ENCODE measurements at places on chromosomes 3 and 15.
A peak's percentile ranks its signal among the peaks of the same experiment; 100 is the strongest.

GRCh38 chr3:94184781-94185180 is 121.9 kb downstream of the NSUN3 start:
- DNase-seq = no peak

- DNase-seq = no peak
Observed at GRCh38 chr3:179970746-179971145, 66.0 kb downstream of the PEX5L start.

DNA sequence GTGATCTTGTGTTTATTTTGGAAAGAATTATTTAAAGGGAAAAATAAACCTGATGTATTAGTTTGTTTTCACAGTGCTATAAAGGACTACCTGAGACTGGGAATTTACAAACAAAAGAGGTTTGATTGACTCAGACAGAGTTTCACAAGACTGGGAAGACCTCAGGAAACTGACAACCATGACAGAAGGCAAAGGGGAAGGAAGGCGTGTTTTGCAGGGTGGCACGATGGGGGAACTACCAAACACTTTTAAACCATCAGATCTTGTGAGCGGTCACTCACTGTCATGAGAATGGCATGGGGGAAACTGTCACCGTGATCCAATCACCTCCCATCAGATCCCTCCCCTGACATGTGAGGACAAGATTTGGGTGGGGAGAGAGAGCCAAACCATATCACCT is 87.0 kb downstream of the TP63 start:
- no peak for DNase-seq

DNA sequence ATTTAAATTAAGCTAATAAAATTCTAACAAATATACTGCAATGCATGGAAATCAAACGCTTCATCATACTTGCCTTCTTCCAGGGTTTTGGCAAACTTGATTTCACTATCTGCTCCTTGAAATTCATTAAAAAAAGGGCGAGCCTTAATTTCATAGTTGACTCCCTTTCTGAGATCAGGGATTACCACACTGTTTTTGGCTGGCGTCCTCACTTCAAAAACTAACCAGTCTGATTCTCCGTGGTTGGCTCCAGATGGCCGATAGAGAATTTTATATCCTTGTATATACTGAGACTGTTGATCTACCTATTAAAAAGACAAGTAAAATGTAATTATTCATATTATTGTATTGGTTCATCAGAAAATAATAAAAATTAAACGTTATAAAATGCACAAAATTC is 1106.8 kb downstream of the ROBO1 start:
- DNase-seq = no peak

- DNase-seq = peak; percentile 5
Observed at GRCh38 chr3:113211330-113212149, at the start of gene BOC. Gene BOC (plus strand): TSS chr3:113211557. CDS start chr3:113249803, 38,246 bp downstream.

DNA sequence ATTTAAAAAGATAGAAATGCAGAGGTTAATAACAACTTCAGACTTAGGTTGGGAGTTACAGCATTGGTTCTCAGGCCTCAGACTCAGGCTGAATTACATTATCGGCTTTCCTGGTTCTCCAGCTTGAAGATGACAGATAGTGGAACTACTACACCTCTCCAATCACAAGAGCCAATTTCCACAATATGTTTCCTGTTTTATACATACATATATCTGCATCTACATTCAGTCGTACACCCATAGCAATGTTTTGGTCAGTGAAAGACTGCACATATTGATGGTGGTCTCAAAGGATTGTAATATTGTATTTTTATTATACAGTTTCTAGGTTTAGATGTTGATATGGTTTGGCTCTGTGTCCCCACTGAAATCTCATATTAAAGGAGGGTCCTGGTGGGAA is 35.4 kb downstream of the AADACL2 start:
- DNase-seq = no peak

- DNase-seq = no peak
Observed at GRCh38 chr15:62277816-62278394, 112.8 kb upstream of the C2CD4B start.

DNA sequence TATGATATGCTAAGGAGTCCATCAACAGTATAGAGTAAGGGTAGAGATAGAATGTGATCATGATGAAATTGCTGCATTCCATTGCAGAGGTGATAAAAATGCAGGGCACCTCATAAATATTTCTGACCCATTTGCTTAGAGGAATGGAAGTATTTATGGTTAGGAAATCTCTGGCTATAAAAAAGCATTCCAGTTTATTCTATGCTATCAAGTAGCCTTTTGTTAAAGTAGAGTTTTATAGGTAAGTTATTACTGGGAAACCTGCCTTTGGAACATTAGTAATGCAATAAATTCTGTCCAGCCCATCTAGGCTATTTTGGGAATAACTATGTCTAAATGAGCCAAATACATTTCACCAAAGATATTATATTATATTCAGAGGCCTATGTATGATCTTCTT is 19.8 kb upstream of the STRIT1 start:
- DNase-seq = no peak

DNA sequence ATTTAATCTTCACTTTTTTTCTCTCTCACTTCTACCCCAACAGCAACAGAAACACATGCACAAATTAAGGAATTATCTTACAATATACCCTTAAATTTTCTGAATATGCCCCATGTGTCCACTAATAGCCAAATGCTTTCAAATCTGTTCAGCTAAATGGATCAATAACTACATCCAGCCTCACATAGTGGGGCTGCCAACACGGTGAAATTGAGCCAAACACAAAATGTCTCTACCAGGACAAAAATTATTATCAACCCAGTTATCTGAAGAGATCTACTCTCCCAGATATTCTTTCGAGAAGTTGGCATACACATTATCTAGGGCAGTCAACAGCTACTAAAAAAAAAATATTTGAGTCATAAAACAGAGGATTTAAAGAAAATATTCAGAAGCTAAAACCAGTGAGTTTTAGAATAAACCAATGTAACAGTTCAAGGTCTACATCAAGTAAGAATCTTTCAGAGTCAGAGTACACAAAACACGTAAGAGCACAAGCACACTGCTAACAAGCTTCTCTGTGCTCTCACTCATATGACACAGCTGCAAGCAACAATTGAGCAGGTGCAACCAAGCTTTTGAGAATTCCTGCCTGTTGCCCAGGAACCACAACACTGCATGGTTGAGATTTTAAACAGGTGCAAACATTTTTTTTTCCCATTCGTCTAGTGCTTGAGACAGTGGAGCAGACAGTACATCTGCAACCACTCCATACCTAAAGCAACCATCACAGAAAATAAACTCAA is 247.7 kb downstream of the ZBTB20 start:
- no peak for DNase-seq

DNA sequence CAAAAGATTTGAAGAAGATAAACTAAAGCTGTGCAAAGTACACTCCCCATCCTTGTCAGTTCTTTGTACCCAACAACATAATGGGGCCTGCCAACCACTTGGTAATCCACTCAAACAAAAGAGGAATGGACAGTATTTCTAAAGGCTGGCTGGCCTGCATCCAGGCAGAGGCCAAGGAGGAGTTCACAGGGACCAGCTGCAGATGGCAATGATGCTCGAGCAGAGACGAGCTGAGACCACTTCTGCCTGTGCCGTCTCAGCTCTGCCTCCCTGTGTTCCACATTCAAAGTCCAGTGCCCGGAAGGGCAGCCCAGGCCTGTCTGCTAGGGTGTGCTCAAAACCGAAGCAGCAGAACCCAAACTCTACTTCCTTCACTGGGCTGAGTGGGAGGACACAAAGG is 14.3 kb downstream of the CXCR6 start:
- no peak for DNase-seq

DNA sequence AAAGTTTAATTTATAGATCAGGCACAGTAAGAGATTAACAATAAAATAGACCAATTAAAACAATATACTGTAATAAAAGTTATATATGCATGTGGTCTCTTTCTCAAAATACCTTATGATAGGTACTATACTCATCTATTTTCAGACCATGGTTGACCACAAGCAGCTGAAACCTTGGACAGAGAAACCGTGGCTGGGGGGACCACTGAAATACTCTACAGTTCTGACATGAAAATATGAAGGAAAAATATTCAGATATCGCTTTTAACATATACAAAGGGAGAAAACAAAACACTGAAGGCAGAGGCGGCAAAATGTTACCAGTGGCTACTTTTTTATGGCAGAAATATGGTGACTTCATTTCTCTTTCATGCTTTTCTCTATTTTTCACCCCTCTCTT is 114.0 kb downstream of the PDZRN3 start:
- no peak for DNase-seq

DNA sequence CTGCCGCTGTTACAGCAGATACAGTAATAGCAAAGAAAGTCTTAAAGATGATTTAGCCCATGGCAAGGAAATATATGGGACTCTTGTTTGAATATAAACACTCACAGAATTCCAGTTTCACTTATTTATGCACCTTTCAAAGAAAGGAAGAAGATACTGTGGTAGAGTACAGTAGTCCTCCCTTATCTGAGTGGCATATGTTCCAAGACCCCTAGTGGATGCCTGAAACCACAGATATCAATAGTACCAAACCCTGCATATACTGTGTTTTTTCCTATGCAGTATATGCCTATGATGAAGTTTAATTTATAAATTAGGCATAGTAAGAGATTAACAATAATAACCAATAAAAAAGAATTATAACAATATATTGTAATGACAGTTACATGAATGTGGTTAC is 8.2 kb downstream of the MAP2K1 start:
- no peak for DNase-seq

DNA sequence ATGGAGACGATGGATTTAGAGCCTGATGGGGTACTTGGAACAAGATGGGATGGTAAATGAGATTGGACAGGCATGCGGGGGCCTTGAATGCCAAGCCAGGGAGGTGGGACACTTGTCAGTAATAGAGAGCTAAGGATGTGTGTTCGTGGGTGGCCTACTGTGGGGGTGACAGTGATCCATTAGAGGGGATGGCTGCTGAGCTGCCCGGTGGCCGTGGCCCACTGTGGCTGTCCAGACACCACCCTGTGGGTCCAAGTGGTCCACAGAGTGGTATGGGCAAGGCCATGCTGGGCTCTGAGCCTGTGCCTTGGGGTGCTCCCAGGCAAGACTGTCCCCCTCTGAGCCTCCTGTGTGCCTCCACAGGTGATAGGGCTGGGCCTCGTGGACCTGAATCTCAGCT is 17.5 kb downstream of the CAND2 start:
- DNase-seq = no peak

GRCh38 chr15:67967871-67968431 is 86.2 kb upstream of the PIAS1 start:
- DNase-seq = peak; percentile 22

- no peak for DNase-seq
Observed at GRCh38 chr3:107870943-107871638, 219.7 kb downstream of the CD47 start.

- DNase-seq = no peak
Observed at GRCh38 chr3:31161889-31162288, 267.4 kb upstream of the GADL1 start.

DNA sequence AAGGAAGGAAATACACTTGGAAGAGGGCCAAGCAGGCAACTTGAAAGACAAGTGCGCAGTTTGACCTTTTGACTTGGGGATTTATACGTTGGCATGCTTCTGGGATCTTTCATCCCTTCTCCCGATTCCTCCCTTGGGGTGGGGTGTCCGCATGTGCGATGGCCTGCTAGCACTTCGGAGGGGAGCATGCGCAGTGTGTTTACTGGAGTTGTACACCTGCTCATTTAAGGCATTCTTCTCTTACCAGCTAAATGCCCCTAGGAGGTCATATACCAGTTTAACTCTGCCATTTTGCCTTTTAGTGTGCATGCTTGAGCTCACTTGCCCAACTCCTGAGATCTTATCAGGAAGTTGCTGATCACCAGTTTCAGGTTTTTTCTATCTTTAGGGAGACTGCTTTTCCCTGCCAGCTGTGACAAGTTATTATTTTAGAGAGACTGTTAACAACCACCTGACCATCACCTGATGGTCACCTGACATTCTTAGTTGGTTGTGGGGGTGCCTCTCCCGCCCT is 63.5 kb downstream of the BFSP2 start:
- DNase-seq = no peak

- DNase-seq = no peak
Observed at GRCh38 chr3:140378571-140379340, 299.1 kb upstream of the TRIM42 start.

DNA sequence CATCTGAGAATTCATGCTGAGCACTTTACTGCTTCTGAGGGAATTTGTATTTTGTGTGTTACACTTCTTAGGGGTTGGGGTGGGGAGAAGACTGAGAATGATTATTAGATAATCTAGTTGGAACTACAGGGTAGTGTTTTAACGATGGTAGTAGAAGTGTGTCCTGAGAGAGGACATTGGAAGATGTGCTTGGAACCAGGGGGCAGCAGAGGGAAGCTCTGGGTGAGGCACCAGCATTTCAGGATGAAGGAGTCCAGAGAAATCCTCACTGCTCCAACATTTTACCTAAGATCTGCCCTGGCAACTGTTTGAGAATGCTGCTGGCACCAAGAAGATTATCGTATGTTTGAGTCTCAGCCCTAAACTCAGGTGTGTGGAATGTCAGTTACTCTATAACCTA is 145.5 kb downstream of the SQOR start:
- no peak for DNase-seq

GRCh38 chr3:144821583-144821982 is 850.0 kb downstream of the DIPK2A start:
- no peak for DNase-seq

GRCh38 chr3:157042226-157042625 is 117.7 kb downstream of the CCNL1 start:
- no peak for DNase-seq

DNA sequence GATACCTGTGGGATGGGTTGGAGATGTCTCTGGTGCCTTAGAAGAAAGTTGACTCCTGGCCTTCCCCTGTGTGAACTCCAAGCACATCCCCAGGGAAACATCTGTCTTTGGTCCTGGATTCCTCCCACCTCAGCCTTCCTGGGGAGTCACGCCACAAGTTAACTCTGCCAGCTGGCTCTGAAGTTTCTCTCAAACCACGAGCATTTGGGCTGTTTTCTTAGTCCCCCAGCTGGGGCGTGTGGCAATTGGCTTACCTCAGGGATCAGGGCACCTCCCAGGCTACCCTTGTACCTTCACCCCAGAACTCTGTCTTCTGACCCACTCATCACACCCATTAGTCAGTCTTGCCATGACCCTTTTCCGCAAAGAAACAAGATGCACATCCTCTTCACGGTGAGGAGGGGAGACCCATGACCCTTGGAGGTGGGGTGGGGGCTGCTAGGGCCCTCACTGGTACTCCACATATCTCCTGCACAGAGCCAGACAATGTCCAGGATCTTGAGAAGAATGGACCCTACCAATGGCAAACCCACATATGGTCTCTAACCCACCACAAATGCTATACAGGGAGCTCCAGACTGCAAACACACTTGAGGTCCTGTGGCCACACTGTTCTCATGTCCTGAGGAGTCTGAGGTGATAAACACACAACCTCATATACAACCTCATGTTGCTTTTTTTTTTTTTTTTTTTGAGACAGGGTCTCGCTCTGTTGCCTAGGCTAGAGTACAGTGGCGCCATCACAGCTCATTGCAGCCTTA is 3.9 kb downstream of the NEIL1 start:
- DNase-seq = no peak

DNA sequence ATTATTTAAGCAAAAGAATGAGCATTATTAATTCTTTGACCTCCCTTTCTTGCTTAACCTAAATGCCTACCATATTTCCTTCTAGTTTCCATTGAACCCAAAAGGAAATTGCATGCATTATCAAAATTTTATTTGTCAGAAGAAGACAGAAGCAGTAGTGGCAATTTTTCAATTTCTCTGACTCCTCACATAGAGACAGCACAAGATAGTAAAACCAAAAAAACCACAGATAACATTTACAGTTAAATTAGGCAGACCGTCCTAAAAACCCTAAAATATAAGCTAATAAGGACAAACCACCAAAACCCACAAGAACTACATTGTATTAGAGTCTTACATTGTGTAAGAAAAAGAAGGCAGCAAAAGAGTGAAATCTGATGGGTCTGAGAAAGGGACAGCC is 27.1 kb downstream of the GOLGB1 start:
- DNase-seq = no peak
